ENCODE measurements at places on chromosomes 2 and 18. TPM values are rescaled to one million over a fixed set of nuclear protein-coding genes. Genes with fewer than 3 reads are reported as not detected.

STAMBP gene
- total RNA-seq, result 22.1 TPM

SH3BP4 gene
- total RNA-seq, result 0.15 TPM

ZC3H6 gene
- total RNA-seq, result 19.6 TPM

- no peak overlapping the region for H3K4me3 ChIP-seq
- H3K27ac ChIP-seq, result no peak overlapping the region
- no peak for DNase-seq
- H3K27me3 ChIP-seq, result peaks cover 20% of the 10 kb centered on the region
Observed at GRCh38 chr2:227759411-227760118, 13.9 kb downstream of the SCYGR8 start.

DNA sequence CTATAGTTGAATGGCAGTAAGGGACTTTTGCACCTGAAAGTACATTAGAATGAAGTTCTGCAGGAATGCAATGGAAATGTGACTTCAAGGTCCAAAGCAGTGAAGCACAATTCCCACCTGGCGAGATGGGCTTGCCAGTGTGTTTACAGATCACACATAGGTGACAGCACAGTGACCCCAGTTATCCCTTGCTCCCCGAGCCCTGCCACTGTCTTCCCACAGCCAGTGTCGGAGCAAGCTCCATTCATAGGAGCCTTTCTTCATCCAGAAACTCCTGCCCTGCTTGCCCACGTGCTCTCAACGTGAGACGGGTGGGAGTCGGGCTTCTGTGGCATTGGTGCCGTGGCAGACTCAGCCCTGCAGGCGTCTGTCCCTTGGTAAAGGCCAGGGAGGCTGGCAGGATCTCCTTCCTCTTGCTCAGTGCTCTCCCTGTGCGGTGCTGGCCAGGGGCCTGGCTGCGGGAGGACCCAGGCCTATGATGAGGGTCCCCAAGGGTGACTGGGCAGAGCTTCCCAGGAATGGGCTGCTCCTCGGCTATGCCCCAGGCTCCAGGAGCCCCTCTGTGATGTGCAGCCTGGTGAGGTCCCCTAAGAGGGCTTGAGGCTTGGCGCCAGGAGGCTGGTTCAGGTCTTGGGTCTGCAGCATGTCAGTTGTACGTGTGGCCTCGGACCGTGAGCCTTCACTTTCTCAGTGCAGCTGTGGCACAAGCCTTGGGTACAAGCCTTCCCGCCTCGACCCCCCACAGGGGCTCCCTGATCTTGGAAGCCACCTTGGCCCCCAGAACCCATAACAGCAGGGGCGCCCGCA is 40.2 kb downstream of the SNED1 start:
- peak overlapping the region; percentile 88 for H3K27ac ChIP-seq
- no peak for DNase-seq
- peaks cover 2% of the 10 kb centered on the region for H3K36me3 ChIP-seq
- H3K27me3 ChIP-seq, result no peaks in the 10 kb centered on the region
- H3K4me3 ChIP-seq, result peak overlapping the region; percentile 93
- H3K4me1 ChIP-seq, result peaks cover 22% of the 10 kb centered on the region

GRCh38 chr18:27787547-27787946 is 389.4 kb downstream of the CDH2 start:
- no peaks in the 10 kb centered on the region for H3K27me3 ChIP-seq
- H3K4me3 ChIP-seq, result no peak overlapping the region
- H3K36me3 ChIP-seq, result no peaks in the 10 kb centered on the region
- no peak overlapping the region for H3K27ac ChIP-seq
- no peaks in the 10 kb centered on the region for H3K4me1 ChIP-seq

DNA sequence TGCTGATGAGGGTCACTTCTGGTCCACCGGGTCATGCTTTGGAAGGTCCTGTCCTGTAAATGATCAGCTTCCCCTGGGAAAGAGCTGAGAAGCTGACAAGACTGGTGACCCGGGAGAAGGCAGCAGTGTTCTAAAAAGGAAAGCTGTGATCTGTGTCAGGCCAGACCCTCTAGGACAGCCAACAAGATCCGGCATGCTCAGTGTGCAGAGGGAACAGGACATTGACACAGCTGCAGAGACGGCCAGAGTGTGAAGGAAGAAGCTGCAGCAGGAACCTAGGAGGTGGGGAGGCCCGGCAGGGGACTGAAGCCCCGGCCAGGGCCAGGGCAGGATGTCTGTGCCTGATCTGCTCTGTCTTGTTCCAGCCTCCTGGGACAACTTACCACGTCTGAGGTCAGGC is 372.7 kb upstream of the ID2 start:
- H3K27ac ChIP-seq, result peak overlapping the region; percentile 74
- H3K4me3 ChIP-seq, result peak overlapping the region; percentile 41
- H3K4me1 ChIP-seq, result peaks cover 73% of the 10 kb centered on the region
- no peaks in the 10 kb centered on the region for H3K36me3 ChIP-seq
- no peaks in the 10 kb centered on the region for H3K27me3 ChIP-seq
- no peak for DNase-seq

DNA sequence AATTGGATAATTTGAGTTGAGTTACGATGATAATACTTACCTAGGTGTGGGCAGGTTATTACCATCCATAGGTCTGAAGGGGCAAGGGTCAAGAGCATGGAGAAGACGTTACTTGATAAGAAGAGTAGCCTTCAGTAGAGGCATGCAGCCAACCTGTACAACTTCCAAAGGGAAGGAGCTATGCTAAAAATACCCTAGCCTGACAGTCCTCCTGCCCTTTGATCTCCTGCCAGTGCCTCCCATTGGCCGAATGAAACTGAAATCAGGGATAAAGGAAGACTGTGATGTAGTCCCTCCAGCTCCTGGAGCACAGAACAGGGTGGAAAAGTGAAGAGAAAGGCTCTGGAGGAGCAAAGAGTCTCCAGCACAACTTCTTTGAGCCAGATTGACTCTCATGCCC is 487.4 kb downstream of the ADCYAP1 start:
- H3K27ac ChIP-seq, result no peak overlapping the region
- H3K27me3 ChIP-seq, result no peaks in the 10 kb centered on the region
- H3K36me3 ChIP-seq, result no peaks in the 10 kb centered on the region
- no peaks in the 10 kb centered on the region for H3K4me1 ChIP-seq

- no peak overlapping the region for H3K27ac ChIP-seq
- no peak for DNase-seq
- no peaks in the 10 kb centered on the region for H3K27me3 ChIP-seq
- peak overlapping the region; percentile 51 for H3K4me3 ChIP-seq
Observed at GRCh38 chr2:60104514-60105505, 448.6 kb downstream of the BCL11A start.

DNA sequence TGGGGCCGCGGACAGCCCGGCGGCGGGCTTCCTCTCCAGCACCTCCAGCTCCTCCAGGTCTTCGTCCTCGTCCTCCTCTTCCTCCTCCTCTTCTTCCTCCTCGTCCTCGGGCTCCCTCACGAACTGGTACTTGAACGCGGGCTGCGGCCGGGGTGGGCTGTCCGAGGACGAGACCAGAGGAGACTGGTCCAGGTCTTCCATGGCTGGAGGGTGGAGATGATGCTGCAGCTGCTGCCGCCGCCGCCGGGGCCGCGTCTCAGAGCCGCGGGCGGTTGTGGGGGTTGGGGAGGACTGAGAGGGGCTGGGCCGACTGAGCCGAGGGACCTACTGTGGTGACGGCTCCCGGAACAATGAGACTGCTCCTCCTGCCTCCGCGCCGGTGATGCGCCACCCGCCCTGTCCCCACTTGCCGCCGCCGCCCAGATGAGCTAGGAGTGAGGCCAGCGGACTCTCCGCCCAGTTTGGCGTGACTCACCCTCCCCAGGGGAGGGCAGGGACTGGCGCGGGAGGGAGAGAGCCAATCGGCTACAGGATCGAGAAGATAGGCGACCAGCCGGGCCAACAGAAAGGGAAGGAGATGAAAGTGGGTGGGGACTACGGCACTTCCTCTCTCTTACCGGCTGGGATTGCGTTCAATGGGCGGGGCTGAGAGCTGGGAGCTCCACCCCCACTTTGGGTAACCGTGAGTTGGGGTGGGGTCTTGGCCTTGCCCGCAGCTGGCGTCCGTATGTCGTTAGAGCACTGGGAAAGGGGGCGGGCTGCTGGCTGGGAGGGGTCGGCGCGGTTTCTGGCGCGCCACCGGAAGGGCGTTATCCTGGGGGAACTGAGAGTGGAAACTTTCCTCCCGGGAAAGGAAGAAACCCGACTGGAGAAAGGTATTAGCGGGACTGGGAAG is at the start of gene RTN4:
Gene RTN4 (minus strand): TSS at position 352 of the 895 bp plus-strand sequence. CDS start 151 bp downstream, at position 201.
- H3K27ac ChIP-seq, result peak within 1 kb of the TSS; percentile 97
- peaks cover 5% of the 10 kb centered on the region for H3K36me3 ChIP-seq
- H3K4me3 ChIP-seq, result peak within 1 kb of the TSS; percentile 100
- peaks cover 51% of the 10 kb centered on the region for H3K4me1 ChIP-seq
- no peaks in the 10 kb centered on the region for H3K27me3 ChIP-seq
- DNase-seq, result peak; percentile 98

- no peak overlapping the region for H3K4me3 ChIP-seq
- DNase-seq, result no peak
- H3K4me1 ChIP-seq, result peaks cover 28% of the 10 kb centered on the region
Observed at GRCh38 chr18:75240433-75240832, 29.8 kb downstream of the TSHZ1 start.

DNA sequence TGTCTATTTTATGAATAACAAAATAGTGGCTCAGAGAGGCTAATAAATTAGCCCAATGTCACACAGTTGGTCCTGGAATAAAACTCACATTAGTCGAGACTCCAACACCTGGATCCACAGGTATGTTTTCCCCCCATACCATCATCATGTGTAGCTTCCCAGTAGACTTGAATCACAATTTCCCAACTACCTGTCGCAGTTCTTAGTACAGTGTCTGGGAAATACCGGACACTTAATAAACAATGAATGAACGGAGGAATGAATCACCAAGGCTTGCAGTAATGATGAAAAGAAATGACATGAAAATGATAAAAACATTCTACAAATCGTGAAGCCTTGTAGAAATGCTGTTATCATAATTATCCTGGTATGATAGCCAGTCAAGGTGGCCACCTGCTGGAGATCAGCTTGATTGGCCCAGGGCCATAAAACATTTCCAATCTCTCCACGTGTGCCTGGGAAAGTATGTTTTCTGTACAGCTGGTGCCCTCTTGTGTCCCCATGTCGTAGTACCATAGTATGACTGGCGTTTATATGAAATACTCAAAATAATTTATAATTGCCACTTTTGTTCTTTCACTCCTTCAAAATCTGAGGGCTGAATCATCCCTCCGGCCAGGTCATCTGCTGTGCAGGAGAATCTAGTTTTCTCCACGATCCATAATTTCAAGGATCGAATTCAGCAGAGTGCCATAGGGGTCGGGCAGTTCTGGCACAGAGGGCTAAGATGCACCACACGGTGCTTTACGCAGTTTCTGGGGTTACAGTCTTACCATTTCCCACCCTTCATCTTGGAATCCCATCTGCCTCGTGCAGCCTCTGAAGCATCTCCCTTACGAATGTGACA is 95.4 kb downstream of the LAMA1 start:
- no peak for DNase-seq
- no peaks in the 10 kb centered on the region for H3K27me3 ChIP-seq
- H3K36me3 ChIP-seq, result no peaks in the 10 kb centered on the region
- no peak overlapping the region for H3K27ac ChIP-seq
- H3K4me1 ChIP-seq, result no peaks in the 10 kb centered on the region
- H3K4me3 ChIP-seq, result no peak overlapping the region

GRCh38 chr2:241014224-241014623 is 15.8 kb downstream of the SNED1 start:
- no peaks in the 10 kb centered on the region for H3K36me3 ChIP-seq
- H3K4me1 ChIP-seq, result peaks cover 10% of the 10 kb centered on the region
- H3K27ac ChIP-seq, result no peak overlapping the region
- DNase-seq, result no peak
- no peak overlapping the region for H3K4me3 ChIP-seq
- peaks cover under 1% of the 10 kb centered on the region for H3K27me3 ChIP-seq

GRCh38 chr2:189580241-189580651 is 340 bp downstream of the SLC40A1 start:
- no peak for DNase-seq
- peaks cover 38% of the 10 kb centered on the region for H3K4me1 ChIP-seq
- H3K4me3 ChIP-seq, result peak overlapping the region; percentile 87
- peak overlapping the region; percentile 79 for H3K27ac ChIP-seq

- H3K27ac ChIP-seq, result no peak overlapping the region
- no peak overlapping the region for H3K4me3 ChIP-seq
- no peaks in the 10 kb centered on the region for H3K36me3 ChIP-seq
- no peak for DNase-seq
Observed at GRCh38 chr2:5925604-5926003, 233.4 kb downstream of the SOX11 start.

DNA sequence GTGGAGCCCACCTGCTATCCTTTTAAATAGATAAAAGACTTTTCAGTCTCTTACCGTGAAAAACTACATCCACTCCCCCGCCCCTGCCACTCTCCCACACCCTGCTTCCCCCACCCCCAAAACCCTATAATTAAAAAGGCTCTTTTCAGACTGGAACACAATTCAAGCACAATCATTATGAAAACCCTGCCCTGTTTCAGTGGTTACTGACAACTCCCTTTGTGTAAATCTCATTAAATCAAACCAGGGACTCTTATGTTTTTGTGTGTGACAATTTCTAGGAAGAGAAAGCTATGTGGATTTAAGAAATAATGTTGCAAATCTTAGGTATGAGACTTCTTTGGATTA is 21.0 kb upstream of the ZNF532 start:
- no peak for DNase-seq
- H3K27ac ChIP-seq, result no peak overlapping the region
- H3K27me3 ChIP-seq, result peaks cover 65% of the 10 kb centered on the region
- H3K4me3 ChIP-seq, result no peak overlapping the region

GRCh38 chr2:215678094-215678493 is 242.2 kb upstream of the FN1 start:
- DNase-seq, result no peak
- H3K36me3 ChIP-seq, result no peaks in the 10 kb centered on the region
- H3K27me3 ChIP-seq, result no peaks in the 10 kb centered on the region
- no peak overlapping the region for H3K27ac ChIP-seq

- no peaks in the 10 kb centered on the region for H3K36me3 ChIP-seq
- no peaks in the 10 kb centered on the region for H3K27me3 ChIP-seq
- no peaks in the 10 kb centered on the region for H3K4me1 ChIP-seq
- H3K27ac ChIP-seq, result no peak overlapping the region
- no peak overlapping the region for H3K4me3 ChIP-seq
Observed at GRCh38 chr2:40324656-40325055, 127.2 kb downstream of the SLC8A1 start.

DNA sequence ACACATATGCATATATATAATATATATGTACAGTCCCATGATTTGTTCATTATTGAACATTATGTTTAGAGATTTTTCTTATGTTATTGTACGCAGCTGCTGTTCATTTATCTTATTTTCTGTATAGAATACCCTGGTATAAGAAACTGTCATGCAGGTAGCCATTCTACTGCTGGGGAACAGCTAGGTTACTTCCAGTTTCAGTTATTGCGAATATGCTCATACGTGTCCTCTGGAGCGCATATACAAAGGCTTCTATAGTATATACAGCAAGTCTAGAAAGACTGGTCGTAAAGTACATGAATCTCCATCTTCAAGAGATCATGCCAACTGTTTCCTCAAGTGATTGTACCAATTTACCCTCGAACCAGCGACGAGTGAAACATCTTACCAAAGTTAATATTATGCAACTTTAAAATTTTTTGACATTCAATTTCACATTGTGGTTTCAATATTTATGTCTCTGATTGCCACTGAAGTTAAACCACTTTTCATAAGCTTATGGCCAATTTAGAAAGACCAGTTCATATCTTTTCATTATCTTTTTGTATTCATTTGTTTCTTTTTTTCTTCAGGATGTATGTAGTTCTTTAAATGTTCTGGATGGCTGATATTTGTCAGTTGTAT is 53.5 kb downstream of the RDH14 start:
- DNase-seq, result no peak
- H3K4me1 ChIP-seq, result peaks cover 2% of the 10 kb centered on the region
- no peaks in the 10 kb centered on the region for H3K36me3 ChIP-seq
- H3K27ac ChIP-seq, result no peak overlapping the region
- H3K27me3 ChIP-seq, result peaks cover 53% of the 10 kb centered on the region

All from T-helper 17 cell (primary cell).